ENCODE measurements at places on chromosomes 4 and X.

- DNase-seq: no peak
These were observed 186.4 kb upstream of the NDST3 start for GRCh38 chr4:117847849-117848248.

- DNase-seq: no peak
These were observed 48.3 kb downstream of the USP9X start for GRCh38 chrX:41133551-41133950.

DNA sequence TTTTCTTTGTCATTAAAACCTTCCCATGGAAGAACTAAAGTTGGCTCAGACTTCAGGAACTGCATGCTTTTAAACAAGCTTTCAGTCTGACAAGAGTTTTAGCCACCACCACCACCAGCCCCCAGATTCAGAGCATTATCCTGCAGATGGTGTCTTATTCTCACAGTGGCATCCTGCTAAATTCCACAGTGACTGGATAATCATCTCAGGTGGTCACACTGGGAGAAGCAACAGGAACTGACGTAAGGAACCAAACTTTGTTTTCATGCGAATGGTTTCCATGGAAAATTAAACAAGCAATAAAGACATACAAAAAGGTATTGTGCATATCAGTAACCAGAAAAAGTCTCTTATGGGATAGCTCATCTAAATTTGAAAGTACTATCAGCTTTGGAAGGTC lies 370.7 kb downstream of the FBXW7 start:
- no peak for DNase-seq

- no peak for DNase-seq
These were observed 8.8 kb upstream of the GALNT7 start for GRCh38 chr4:173159791-173160190.

DNA sequence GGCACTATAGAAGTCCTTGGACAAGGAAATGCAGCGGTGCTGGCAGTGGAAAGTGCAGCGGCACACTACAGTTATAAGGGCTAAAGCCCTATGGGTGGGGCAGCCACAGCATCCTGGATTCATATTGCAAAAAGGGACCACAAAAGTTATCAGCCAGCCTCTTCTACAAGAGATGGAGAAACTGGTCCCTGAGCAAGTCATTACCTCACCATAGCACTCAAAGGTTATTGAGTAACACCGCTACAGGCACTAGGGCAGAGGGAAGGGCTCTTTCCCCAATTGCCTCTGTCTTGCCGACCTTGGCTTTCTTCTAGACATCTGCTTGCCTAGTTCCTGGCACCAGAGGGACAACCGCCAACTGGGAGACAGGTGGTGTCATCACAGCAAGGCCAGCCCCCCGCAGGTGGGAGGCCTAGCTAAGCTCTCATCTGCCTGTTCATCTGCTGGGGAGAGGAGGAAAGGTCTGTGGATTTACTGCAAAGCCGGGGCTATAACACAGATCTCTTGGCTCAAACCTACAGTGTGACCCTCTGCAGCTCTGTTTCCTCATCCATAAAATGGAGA lies 600.0 kb downstream of the BCOR start:
- DNase-seq: no peak

GRCh38 chr4:80199947-80200346 lies 2.6 kb downstream of the PRDM8 start:
- no peak for DNase-seq

GRCh38 chrX:6383488-6383887 lies 151.4 kb downstream of the VCX3A start:
- DNase-seq: no peak

DNA sequence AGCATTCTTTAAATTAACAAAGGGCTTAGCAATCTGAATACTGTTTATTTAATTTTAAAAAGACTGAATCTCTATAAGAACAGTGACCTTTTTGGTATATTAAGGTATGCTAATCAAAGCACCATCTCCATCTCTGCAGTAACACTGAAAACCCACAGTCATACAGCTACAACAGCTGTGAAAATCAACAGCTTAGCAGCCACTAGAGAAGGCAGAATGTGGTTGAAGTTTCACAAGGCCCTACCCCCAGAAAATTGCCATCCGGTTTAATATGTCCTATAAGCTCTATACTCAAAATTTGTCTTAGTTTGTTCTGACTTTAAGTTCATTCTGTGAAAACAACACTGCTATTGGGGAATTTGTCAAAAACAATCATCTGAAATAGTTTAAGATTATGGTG lies 128.7 kb downstream of the OPHN1 start:
- no peak for DNase-seq

DNA sequence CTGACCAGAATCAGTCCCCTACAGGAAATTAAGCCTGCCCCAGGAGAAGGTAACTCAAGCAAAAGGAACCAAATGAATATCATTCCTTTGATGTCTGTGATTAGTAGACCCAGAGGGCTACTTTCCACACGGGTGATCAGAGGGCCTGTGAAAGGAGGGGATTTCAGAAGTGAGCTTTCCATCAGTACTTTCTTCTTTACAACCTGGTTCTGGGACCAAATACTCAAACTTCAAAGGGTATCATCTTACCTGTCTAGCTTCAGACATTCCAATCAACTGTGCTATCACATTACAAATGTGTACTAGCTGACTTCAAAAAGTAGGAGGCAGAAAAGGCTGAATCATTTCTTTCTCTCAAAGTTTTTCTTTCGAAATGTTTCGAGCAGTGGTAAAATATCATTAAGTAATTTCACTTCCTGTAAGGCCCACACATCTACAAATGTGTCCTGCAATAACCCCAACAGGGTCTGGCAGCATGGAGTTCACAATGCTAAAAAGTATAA lies 23.9 kb downstream of the ACSL4 start:
- DNase-seq: peak; percentile 3

DNA sequence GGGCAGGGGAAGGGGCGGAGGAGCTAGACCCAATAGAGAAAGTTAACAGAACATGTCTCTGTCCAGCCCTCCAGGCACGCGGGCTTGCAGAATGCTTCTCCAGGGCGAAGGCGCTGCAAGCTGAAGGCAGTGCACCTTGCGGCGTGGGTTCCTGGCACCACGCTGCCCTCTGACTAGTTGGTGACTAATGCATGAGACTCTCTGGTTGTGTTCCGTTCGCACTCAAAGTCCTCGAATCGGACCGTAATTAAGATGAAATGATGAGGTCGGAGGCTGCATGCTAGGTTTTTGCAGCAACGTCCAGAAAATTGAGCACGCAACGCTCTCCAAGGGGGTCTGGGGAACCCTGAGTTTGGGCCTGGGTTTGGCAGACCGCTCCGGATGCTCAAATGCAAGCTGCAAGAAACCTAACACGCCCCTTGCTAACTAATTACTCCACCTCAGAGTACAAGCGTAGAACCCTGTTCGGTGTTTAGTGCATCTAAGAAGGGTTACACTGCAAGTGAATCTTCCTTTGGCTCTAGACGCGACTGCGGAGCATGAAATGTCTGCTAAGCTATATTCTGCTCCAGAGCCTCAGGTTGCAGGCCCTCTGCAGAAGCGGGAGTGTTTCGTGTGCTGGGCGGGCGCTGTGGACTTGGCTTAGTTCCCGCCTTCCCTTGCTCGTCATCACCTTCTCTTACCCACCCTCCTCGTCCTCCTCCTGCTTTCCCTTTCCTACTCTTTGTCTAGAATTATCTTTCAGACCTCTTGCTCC lies 57.1 kb upstream of the NKAP start:
- no peak for DNase-seq

- DNase-seq: no peak
These were observed 606.2 kb upstream of the ZFP42 start for GRCh38 chr4:187389420-187389819.

GRCh38 chr4:37938208-37938607 lies 22.0 kb upstream of the PTTG2 start:
- DNase-seq: no peak

DNA sequence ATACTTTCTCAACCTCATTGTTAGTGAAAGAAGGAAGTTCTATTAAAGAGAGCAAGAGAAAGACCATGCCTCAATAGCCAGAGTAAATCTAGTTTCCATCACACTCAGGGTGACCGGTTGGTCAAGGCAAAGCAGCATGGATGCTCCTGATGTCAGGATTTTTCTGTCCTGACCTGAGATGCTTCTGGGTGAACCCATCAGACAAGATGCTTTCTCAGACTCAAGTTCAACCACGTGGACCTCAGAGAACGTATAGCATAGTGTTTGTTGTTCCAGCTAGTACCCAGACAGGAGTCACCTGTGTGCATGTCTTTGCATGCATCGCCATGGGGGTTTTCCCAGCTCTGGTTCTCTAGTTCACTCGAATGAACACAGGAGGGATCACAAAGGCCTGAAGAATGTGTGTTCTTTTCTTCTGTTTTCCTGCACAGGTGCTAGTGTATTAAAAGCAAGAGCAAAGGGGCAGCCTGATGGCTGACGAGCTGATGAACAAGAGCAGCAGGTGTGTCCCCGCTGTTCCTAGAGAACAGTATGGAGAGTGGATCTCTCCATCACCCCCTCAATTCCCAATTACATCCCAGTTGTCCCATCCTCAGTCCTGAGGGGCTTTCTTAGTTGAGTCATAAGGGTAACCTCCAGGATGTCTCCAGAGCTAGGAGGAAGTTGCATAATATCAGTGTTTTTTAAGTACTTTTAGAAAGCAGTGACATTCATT lies 110.5 kb upstream of the ENPP6 start:
- DNase-seq: peak; percentile 63

GRCh38 chr4:138636781-138637180 lies 378.8 kb upstream of the NOCT start:
- DNase-seq: no peak

GRCh38 chr4:172874944-172875343 lies 293.7 kb upstream of the GALNT7 start:
- DNase-seq: no peak

DNA sequence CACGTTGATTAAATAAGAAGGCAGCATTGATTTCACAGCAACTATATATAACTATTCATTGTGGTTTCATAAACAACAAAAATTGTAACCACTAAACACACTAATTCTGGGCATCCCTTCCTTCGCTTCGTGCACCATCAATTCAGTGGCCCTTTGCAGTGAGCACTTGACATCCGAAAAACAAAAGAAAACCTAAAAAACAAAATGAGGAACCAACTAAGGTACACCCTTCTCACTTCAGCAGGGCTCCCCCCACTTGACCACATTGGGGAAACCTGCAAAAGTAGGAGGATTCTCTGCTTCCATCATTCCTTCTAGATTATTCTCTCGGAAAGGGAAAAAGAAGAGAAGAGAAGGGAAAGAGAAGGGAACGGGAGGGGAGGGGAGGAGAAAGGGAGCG lies 28.3 kb downstream of the NBDY start:
- no peak for DNase-seq

- no peak for DNase-seq
These were observed 41.2 kb upstream of the PDGFC start for GRCh38 chr4:157012781-157013180.

GRCh38 chrX:138349351-138349750 lies 362.2 kb downstream of the FGF13 start:
- DNase-seq: no peak

GRCh38 chr4:151908734-151909497 lies 148.1 kb upstream of the GATB start:
- DNase-seq: no peak

DNA sequence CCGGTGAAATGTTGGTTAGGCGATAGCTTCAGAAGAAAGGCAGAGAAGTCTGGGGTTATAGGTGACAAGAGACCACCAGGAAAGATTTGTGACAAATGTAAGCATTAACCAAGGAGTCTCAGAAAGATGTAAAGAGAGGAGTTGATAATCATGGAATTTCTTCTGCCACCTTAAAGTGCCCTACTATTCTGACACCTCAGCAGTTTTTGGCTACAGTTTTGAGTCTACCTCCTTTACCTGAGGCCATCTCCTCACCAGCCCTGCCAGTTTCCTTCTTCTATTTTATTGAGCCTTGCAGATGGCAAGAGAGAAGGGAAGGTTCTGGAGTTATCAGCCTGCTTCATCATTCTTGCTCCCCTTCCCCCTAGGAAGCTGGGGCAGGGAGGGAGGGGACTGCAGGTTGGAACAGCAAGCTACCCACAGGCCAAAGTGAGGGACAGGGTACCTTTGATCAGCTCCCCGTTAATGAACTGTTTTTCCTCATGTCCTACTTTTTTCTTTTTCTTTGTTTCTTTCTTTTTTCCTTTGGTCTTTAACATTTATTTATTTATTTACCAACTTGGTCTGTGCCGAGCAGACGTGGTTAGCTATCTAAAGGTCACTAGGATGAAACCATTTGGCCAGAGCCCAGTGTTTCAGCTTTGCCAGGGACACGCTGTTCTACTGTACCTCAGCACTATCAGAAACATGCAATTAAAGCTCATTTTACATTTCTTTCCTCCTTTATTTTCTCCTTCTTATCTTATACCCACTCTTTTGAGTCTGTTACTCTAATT lies 438.7 kb upstream of the AR start:
- no peak for DNase-seq

- no peak for DNase-seq
These were observed 9.5 kb downstream of the EPGN start for GRCh38 chr4:74317616-74318246.

DNA sequence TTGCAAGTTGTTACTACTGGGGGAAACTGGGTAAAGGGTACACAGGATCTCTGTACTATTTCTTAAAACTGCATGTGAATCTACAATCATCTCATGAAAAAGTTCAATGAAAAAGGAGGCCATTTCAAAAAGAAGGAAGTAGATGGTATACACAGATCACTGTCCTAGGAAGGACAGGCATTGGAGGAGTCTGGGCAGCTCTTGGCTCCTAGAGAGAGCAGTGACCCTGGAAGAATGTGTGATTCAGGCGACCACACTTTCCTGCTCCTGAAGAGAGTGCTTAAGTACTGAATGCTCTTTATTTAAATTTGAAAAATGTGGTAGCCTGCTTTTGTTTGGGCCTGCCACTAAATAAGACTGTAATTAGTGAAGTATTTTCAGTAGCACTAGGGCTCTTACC lies 318.1 kb upstream of the CASK start:
- DNase-seq: no peak

GRCh38 chr4:7428261-7429068 lies 6.3 kb downstream of the PSAPL1 start:
- no peak for DNase-seq
